ENCODE measurements at places on chromosomes 3 and 15.

DNA sequence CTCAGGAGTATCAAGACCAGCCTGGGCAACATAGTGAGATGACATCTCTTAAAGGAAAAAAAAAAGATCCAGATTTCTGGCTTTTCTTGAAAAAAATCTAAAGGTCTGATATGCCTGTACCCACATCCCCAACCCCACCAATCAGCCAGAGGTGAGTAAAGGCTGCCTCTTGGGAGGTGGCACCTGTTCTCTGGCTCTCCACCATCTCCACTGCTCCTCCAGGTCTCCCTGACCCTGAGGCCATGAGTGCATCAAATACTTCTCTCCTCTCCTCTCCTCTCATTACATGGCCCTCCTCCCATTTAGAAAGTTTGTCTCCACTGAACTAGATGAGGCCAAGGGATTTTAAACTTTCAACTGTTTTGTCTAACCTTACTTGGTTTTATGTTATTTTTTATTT is 5.2 kb downstream of the SIAH2 start:
- H3K27me3 ChIP-seq = no peaks in the 10 kb centered on the region
- no peak for DNase-seq
- peaks cover 64% of the 10 kb centered on the region for H3K4me1 ChIP-seq
- peaks cover 33% of the 10 kb centered on the region for H3K36me3 ChIP-seq
- H3K27ac ChIP-seq = peak overlapping the region; percentile 69

DNA sequence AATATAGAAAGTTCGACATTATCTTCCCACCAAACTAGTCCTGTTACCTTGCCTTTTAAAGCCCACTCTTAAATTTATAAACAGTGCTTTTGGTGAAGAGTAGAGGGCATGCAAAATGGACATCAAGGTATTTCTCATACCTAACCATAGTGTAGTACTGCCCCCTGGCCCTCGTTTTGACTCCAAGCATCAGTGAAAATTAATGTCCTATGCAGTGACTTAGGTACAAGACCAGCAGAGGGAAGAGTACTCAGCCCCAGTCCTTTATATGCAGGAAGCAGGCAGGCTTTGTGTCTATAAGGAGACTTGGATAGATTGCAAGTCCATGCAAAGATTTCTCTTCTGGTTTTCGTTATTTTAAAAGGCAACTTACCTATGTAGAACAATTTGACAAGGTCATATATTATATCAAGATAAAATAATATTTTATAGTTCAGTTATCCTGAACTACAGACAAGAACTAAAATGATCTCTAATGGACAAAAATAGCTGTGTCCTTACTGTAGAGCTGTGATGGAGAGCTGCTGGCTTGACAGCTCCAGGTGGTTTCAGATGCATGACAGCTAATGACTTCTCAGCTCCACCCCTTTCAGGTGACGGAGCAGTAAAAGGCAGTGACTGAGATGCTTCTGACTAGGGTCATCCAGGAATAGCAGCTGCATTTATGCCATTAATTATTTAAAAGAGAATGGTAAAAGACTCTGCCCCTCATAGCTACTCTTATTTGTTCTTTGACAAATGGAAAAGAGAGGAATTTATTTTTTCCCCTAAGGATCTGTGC is 646.1 kb downstream of the SQOR start:
- no peak overlapping the region for H3K4me3 ChIP-seq
- H3K4me1 ChIP-seq = no peaks in the 10 kb centered on the region
- no peaks in the 10 kb centered on the region for H3K36me3 ChIP-seq
- no peak overlapping the region for H3K27ac ChIP-seq
- H3K27me3 ChIP-seq = no peaks in the 10 kb centered on the region

DNA sequence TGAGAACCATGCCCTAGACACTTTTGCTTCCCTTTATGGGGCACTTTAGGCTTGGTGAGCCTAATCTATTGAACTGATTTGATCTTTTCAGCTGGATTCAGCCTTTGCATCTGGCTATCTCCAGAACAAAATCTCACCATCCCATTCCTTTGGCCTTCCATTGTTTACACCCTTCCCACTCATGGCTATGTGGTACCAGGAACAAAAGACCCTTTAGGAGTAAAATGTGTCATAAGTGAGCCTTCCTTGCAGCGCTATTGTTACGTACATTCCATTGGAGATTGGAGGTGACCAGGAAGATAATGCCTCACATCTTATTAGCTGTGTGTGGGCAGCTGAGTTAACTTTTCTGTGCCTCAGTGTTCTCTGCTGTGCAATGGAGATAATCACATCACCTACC is 188.4 kb downstream of the SATB1 start:
- no peaks in the 10 kb centered on the region for H3K4me1 ChIP-seq
- peaks cover 25% of the 10 kb centered on the region for H3K27me3 ChIP-seq
- no peak overlapping the region for H3K27ac ChIP-seq
- no peaks in the 10 kb centered on the region for H3K36me3 ChIP-seq

GRCh38 chr15:77542491-77543001 is 90.2 kb downstream of the LINGO1 start:
- no peak for DNase-seq
- H3K4me1 ChIP-seq = peaks cover 9% of the 10 kb centered on the region
- H3K27me3 ChIP-seq = peaks cover 26% of the 10 kb centered on the region
- peak overlapping the region; percentile 81 for H3K4me3 ChIP-seq
- no peaks in the 10 kb centered on the region for H3K36me3 ChIP-seq
- H3K27ac ChIP-seq = peak overlapping the region; percentile 70

DNA sequence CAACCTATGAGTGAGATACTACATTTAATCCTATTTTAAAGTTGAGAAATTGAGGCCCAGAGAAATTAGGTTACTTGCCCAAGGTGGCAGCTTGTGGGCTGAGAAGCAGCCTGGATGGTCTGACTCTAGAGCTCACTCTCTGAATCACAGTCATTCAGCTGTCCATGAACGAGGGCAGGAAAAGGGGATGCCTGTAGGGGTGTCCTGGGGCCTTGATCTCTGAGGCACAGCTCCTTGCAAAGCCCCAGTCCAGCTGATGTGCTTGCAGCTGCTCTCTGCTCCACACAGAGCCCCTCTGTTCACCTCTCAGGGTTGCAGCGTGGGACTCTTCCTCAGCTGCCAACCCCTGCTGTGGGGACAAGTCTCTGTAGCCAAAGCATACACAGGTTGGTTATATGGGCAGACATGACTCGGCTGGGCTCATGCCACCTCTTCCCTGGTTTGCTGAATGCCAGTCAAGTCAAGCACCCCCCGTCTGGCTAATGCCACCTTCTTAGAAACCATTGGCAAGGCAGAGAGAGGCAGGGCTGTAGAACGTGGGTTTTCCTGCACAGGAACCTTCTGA is 56.8 kb downstream of the GASK1A start:
- H3K4me3 ChIP-seq = no peak overlapping the region
- peaks cover 33% of the 10 kb centered on the region for H3K4me1 ChIP-seq
- no peaks in the 10 kb centered on the region for H3K27me3 ChIP-seq

GRCh38 chr3:114490829-114491228 is 197.0 kb downstream of the TIGIT start:
- H3K4me3 ChIP-seq = no peak overlapping the region
- H3K27me3 ChIP-seq = no peaks in the 10 kb centered on the region
- no peak for DNase-seq

GRCh38 chr15:88982304-88982945 is 69.2 kb upstream of the MFGE8 start:
- H3K4me1 ChIP-seq = no peaks in the 10 kb centered on the region
- peaks cover 3% of the 10 kb centered on the region for H3K27me3 ChIP-seq
- no peaks in the 10 kb centered on the region for H3K36me3 ChIP-seq
- no peak overlapping the region for H3K4me3 ChIP-seq
- no peak for DNase-seq

DNA sequence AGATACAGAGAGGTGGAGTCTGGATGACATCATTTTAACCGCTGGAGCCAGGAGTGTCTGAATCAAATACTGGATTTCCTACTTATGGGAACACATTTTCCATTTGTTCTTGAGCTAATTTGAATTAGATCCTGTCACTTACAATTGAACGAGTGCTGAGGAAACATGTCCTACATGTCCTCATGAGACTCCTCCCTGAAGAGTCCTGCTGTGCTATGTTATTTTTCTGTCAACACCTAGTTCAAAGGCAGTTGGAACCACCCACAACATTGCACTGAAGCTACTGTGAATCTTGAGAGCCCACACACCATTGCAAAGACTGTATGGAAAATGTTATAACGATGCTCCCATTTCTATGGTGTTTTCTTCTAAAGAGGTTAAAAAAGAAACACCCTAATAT is 123.5 kb upstream of the CRBN start:
- DNase-seq = no peak
- no peaks in the 10 kb centered on the region for H3K4me1 ChIP-seq
- no peak overlapping the region for H3K4me3 ChIP-seq
- peaks cover 21% of the 10 kb centered on the region for H3K27me3 ChIP-seq
- H3K36me3 ChIP-seq = no peaks in the 10 kb centered on the region
- H3K27ac ChIP-seq = no peak overlapping the region

DNA sequence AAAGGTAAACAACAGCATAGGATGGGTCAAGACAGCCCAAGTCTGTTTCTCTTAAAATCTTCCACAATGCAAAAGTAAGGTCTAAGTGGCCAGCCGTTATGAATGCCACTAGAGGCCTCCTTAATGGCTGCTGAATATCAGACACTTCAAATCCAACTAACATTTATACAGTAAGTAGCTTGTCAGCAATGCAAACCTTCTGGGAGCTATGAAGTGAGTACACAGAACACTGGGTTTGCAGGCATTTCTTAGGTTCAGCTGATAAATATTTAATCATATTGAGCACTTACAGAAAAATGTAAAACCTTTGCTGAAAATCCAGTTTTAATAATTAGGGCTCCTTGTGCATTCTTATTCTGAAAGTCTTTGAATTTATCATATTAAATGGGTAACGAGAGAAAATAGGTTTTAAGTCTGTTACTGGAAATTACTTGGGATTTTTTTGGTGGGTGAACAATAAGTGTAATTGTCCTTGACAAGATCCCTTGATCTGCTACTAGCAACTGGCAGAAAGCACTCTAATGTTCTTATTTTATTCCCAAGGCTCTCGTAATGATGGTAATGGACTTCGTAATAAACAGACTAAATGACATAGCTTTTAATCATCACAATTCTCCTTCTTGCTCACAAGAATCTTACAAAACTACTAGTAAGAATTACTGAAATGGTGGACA is 141.7 kb upstream of the GPR149 start:
- no peak overlapping the region for H3K4me3 ChIP-seq
- H3K4me1 ChIP-seq = no peaks in the 10 kb centered on the region
- H3K27me3 ChIP-seq = no peaks in the 10 kb centered on the region
- no peak for DNase-seq
- H3K27ac ChIP-seq = no peak overlapping the region
- no peaks in the 10 kb centered on the region for H3K36me3 ChIP-seq

DNA sequence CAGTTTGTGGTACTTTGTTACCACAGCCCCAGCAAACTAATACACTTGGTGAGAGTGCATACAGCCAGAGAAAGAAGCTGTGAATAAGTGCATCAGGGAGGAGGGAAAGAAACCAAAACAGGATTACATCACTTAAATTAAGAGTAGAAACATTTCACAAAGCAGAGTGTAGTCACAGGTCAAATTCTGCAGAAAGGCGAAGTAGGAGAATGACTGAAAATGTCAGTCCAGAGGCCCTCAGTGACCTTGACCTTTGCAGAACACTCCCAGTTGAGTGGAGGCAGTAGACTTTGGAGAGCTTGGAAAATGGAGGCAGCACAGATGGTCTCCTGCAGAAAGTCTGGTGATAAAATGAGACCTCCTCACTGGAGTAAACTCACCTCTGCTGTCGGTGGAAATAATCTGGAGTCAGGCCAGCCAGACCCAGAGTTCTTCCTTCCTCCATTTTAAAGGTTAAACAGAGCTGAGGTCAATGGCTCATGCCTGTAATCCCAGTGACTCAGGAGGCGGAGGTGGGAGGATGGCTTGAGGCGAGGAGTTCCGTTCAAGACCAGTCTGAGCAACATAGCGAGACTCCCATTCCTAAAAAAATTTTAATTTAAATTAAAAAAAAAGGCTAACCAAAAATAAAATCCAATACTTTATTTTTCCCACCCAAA is 5.0 kb downstream of the CD86 start:
- peaks cover 25% of the 10 kb centered on the region for H3K27me3 ChIP-seq
- no peaks in the 10 kb centered on the region for H3K36me3 ChIP-seq
- no peaks in the 10 kb centered on the region for H3K4me1 ChIP-seq
- H3K4me3 ChIP-seq = no peak overlapping the region
- DNase-seq = no peak
- no peak overlapping the region for H3K27ac ChIP-seq

All from effector memory CD8-positive, alpha-beta T cell (primary cell).